ENCODE measurements at places on chromosomes 1 and 21.
A peak's percentile ranks its signal among the peaks of the same experiment; 100 is the strongest.

- DNase-seq: no peak
These were observed 85.9 kb downstream of the PSMG1 start for GRCh38 chr21:39097335-39097861.

DNA sequence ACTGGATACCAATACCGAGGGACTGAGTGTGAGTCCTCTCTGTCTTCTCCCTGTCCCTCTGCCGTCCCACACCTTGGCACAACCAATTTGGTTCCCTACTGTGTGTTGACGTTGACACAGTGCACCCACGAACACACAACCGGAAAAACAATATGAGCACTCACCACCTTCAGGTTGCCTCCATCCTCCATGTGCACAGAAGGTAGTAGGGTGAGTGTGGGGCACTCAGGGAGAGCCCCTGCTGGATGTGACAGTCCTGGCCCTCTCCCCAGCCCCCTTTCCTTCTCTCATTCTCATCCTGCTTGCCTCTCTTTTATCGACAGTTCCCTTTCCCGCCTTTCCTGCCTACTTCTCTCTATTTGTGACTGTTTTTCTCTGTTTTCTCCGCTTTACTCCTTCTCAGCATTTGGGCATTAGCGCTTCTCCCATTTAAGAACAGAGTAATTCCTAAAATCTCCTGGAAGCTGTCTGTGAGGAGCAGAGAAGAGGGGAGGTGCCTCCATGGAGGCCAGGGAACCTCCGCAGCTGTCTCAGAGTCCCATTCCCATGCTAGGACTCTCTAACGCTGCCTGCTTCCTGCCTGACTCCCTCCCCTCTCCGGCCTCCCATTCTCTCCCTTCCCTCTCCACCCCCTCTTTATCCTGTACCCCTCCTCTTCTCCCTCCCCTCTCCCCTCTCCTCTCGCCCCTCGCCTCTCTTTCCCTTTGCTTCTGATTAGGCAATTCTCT lies 16.4 kb downstream of the CADM3 start:
- DNase-seq: no peak

- no peak for DNase-seq
These were observed 55.8 kb upstream of the GPR88 start for GRCh38 chr1:100482167-100482566.

- DNase-seq: no peak
These were observed 30.2 kb downstream of the DNAH14 start for GRCh38 chr1:224959656-224960055.

- no peak for DNase-seq
These were observed 1126.9 kb downstream of the KCNT2 start for GRCh38 chr1:195481293-195481692.

GRCh38 chr1:10507111-10507879 lies 32.5 kb downstream of the PEX14 start:
- peak; percentile 92 for DNase-seq

DNA sequence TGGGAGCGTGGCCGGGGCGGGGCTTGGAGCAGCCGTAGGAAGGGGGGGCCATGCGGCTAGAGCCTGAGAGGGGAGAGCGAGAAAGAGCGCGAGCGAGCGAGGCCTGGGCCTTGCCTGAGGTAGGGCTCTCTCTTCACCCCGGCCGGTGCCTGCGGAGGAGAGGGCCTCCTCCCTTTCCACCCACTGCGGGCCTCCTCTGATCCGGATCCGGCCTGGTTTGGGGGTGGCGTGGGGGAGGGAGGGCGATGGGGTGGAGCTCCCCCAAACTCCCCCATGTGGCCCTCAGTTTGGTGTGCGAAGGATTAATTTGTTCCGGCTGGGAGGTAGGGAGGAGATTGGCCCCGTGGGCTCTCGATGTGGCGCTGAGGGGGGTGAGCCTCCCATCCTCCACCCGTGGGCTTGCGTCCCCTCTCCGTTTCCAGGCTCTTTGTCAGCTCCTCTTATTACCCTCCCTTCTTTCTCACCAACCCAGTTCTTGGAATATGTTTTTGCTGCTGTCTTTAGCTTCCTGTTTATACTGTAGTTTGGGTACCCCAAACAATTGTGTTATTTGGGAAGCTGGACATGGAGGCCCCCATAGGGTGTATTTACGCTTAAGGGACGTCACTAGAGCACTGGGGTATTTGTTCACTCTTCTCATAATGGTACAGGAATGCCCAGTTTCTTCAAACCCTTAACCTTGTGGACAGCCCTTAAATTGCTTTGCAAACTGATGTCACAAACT lies 685 bp downstream of the UBAP2L start:
- peak; percentile 68 for DNase-seq

DNA sequence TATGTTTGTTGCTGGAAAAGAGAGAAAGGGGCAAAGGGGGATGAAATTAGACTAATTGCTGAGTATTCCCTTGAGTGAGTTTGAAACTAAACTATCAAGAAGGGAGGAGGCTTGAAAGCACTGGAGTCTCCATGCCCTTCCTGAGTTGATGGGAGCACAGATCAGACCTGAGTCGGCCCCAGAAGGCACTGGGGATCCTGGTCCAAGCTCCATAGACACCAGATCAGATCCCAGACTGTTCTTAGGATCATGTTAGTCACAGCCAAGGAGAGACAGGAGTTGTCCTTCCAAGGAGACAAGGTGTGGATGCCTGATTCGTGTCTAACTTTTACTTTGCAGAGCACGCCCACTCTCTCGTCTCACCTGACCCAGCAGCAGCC lies 152.3 kb downstream of the NR5A2 start:
- no peak for DNase-seq

GRCh38 chr1:41492341-41492848 lies 7.9 kb upstream of the EDN2 start:
- peak; percentile 67 for DNase-seq

DNA sequence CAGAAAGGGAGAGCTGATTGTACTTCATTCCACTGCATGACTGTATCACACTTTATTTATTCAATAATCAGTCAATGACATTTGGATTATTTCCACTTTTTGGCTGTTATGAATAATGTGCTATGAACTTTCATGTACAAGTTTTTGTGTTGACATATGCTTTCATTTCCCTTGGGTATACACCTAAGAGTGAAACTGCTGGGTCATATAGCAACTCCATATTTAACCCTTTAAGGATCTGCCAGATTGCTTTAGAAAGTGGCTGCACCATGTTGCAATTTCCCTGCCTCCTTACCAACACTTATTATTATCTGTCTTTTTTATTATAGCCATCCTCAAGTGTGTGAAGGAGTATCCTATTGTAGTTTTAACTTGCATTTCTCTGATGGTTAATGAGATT lies 108.8 kb upstream of the KCNK1 start:
- DNase-seq: no peak

- peak; percentile 67 for DNase-seq
These were observed 55.6 kb downstream of the SUCO start for GRCh38 chr1:172588296-172589291.

- no peak for DNase-seq
These were observed 2.2 kb downstream of the TTC3 start for GRCh38 chr21:37075214-37075770.

- DNase-seq: no peak
These were observed 135.6 kb upstream of the GJB5 start for GRCh38 chr1:34619256-34619655.

- DNase-seq: no peak
These were observed 45.7 kb downstream of the PTGFR start for GRCh38 chr1:78536427-78536826.

GRCh38 chr1:165254896-165255625 lies 101.5 kb downstream of the LMX1A start:
- DNase-seq: no peak

DNA sequence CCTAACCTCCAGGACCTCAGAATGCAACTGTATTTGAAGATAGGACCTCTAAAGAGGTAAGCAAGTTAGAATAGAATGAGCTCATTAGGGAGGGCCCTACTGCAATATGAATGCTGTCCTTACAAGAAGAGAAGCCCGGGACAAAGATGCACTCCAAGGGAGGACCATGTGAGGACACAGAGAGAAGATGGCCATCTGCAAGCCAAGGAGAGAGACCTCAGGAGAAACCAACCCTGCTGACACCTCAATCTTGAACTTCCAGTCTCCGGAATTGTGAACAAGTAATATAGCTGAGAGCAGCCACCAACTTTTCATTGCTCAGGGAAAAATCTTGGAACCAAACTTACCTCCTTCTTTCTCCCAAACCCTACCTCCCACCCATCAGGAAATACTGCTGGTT lies 15.0 kb upstream of the GALNT2 start:
- DNase-seq: no peak
